ENCODE measurements at places on chromosomes 6 and 20. TPM values are rescaled to one million over a fixed set of nuclear protein-coding genes. Genes with fewer than 3 reads are reported as not detected.

Gene TFAP2A
- not detected for total RNA-seq

Gene SLC22A7
- total RNA-seq, result not detected

Gene POM121L2
- not detected for total RNA-seq

Gene BFSP1
- total RNA-seq, result 2.3 TPM

Measured in bronchial smooth muscle cell (primary cell).